Bone marrow (tissue), 2 donors: ENCODE measurements at places on chromosomes 4 and X.

GRCh38 chr4:74366367-74366911, 1.5 kb downstream of the EREG start:
- DNase-seq = no peak

DNA sequence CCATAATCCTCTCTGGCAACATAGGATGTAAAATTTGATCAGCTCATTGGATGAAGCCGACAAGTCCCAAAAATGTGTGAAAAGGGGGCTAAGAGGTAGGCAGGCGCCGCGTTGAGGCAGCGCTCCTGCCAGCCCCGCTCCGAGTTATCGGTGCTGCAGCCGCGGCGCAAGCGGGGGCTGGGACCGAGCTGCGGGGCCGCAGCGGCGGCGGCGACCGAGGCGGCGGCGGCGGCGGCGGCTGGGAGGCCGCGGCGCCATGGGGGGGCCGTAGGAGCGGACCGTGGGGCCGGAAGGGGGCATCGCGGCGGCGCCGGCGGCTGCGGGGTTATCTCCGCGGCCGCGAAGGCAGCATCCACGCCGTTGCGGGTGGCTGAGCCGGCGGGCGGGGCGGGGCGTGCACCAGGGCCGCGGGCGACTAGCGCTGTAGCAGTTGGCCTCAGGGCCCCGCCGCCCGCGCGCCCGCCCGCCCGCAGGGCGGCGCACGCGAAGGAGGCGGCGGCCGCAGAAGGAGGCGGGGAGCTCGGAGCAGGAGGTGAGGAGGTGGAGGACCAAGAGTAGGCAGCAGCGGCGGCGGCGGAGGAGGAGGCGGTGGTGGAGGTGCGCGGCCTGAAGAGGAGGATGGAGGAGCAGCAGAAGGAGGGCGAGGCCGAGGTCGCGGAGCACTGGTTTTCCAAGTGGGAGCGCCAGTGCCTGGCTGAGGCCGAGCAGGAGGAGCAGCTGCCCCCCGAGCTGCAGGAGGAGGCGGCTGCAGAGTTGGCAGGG, 126.0 kb upstream of the CXorf66 start:
- no peak for DNase-seq

DNA sequence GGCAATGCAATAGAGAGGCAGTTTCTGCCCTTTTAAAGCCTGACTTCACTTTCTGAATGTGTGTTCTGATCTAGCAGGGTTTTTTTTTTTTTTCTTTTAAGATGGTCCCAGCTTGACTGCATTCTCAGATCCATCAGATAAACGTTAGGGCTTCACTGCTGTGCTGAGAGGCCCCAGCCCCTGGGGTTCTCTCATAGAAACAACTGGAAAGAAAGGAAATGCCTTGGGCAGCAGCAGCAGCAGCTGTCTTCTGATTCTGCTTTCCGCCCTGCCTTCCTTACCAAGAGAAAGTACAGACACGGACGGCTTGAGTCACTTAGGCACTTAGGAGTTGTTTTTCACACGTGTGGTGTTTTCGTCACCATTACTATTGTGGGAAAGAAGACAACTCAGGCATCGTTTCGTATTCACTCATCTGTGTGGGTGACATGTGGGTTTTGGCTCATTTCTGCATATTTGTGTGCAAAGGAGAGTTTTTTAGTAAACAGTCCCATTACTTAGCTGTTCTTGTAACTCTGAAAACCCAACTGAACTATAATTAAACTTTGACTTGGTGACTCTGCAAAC, 172.0 kb downstream of the PTTG2 start:
- DNase-seq = no peak

- DNase-seq = no peak
Observed at GRCh38 chr4:150217192-150217591, 138.9 kb downstream of the DCLK2 start.

DNA sequence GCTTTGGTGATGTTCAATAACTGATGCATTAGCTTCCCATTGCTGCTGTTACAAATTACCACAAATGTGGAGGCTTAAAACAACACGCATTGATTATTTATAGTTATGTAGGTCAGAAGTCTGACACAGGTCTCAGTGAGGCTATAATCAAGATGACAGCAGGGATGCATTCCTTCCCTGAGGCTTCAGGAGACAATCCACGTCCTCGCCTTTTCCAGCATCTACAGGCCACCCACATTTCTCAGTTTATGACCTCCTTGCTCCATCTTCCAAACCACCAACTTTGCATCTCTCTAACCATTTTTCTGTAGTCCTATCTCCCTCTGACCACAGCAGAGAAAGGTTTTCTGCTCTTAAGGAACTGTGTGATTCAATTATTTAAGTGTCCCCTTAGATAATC, 92.5 kb downstream of the GASK1B start:
- DNase-seq = no peak

GRCh38 chrX:36867143-36867542, 141.0 kb upstream of the FAM47C start:
- DNase-seq = no peak

- DNase-seq = no peak
Observed at GRCh38 chr4:184421533-184422155, 52.7 kb downstream of the IRF2 start.

DNA sequence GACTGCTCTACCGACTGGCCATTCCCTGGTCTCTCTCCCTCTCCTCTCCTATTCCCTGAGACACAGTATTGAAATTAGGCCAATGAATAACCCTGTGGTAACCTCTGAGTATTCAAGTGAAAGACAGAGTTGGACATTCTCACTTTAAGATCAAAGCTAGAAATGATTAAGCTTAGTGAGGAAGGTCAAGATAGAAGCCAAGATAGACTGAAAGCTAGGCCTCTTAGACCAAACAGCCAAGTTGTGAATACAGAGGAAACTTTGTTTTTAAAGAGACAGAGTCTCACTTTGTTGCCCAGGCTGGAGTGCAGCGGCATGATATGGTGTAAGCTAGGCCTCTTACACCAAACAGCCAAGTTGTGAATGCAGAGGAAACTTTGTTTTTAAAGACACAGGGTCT, 64.6 kb downstream of the KDM6A start:
- no peak for DNase-seq

- DNase-seq = no peak
Observed at GRCh38 chr4:112517067-112517634, 1.2 kb upstream of the NEUROG2 start.

DNA sequence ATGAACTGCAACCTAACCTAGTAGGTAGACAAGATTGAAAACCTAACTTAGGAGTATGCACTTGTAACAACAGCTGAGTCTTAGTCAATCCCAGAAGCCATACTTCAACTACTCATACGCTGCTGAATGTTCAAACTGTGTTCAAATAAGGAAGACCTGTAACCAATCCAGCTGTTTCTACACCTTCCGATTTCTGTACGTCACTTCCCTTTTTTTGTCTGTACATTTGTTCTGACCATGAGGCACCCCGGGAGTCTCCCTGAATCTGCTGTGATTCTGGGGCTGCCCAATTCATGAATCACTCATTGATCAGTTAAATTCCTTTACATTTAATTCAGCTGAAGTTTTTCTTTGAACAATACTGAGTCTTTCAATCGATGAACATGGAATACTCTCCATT, 89.5 kb downstream of the BMP3 start:
- DNase-seq = no peak

- DNase-seq = no peak
Observed at GRCh38 chrX:10168226-10168625, 11.5 kb downstream of the CLCN4 start.

DNA sequence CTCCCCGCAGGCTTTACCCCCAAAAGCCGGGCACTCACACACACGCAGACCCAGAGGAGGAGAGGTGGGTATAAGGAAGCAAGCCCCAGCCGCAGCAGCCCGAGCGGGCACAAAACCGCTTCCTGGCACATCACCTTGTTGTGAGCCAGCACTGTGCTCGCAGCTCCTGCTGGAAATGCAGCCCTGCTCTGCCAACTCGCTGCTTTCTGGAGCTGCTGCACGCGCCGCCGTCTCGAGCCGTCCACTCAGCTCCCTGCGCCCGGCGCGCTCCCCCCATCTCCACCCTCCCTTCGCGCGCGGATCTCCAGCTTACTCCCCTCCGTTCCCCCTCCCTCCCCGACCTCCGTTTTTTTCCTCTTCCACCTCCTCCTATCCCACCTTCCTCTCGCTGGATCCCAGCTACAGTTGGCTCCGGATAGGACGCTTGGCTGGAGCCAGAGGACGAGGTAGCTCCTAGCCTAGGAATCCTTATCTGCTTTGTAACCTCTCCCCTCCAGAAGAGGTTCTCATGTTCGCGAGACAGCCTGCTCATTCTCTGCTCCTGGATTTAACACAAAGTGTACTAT, at the start of gene SPOCK3:
SPOCK3 (minus strand) TSS at position 179 of the 566 bp plus-strand sequence.
- peak; percentile 18 for DNase-seq

DNA sequence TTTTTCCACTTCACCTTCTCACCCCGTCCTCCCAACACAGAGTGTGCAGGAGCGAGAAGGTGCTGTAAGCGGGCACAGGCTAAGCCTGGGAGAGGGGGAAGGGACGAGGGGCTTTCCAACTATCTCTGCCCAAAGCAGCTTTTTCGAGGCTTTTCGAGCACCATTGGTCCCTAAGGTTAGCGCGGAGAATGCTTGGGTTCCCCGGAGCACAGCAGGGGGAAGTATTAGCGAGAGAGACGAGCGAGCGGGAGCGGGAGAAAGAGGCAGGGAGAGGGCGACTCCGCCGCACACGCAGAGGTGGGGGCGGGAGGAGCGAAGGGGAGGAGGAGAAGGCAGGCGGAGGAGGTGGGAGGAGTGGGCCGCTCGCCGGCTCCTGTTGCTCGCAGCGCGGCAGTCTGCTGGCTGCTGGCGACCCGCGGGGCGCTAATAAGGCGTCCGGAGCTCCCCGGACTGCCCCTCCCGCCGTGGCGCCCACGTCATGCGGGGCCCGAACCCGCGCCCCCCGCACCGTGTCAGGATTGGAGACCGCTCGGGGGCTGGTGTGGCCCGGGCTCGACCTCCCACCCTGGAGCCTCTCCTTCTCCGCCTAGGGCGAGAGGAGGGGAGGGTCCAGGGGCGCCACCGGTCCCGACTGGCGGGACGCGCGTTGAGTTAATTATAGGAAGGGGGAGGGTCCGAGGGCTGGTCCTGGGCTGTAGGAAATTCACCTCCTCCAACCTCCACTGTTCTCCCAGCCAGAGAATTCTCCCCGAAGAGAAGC, at the start of gene ADAMTS3:
ADAMTS3 (minus strand) TSS at position 263 of the 760 bp plus-strand sequence. CDS start 459 bp downstream, outside the sequence.
- DNase-seq = no peak

DNA sequence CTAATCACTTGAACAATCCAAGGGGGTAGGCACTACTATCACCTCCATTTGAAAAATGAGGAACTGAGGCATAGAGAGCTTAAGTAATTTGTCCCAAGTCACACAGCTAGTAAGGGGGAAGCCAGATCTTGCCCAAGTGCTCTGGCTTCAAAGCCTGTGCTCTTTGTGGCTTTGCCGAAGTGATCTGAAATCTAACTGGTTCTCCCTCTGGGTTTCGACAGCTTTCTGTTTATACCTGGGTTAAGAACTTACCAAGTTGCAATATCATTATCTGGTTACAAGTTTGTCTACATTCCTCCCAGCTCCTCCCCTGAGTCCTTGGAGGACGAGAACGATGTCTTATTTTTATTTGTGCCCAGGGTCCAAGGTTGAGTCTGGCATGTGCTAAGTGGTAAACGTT, 125.3 kb upstream of the RAI2 start:
- DNase-seq = no peak

GRCh38 chr4:62260254-62260653, 1060.1 kb downstream of the ADGRL3 start:
- DNase-seq = no peak

DNA sequence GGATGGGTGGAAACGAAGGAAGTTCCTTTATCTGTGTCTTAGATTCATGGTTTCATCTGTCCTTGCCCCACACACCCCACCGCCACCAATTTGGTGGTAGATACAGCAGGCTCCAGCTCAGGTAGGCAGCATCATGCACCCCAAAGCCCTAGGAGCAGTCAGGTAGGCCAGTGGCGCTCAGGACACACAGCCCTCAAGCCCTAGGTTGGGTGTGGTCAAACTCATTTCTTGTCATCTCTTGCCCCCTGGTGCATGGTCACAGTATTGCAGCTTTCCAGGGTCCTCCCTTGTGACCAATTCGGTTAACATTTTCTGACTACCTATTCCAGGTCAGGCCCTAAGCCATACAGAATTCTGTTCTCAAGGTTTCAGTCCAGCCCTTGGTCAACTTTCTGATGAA, 14.5 kb upstream of the PRRG3 start:
- no peak for DNase-seq

DNA sequence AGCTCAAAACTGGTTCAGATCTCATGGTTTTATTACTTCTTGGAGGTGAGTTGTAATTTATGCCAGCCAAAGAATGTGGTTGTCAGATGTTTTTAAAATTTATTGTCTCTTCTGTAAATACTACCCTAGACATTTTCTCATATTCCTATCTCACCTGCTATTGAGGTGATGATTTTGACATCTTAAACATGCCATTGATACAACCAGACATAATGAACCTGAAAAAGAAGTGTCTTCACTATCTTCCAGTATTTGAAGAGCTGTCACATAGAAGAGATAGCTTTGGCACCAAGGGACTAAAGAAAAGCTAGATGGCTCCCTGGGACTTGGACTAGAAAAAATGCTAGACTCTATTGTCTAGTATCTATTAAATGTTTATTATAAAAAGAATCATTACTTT, 155.7 kb downstream of the RAP1GDS1 start:
- DNase-seq = no peak

DNA sequence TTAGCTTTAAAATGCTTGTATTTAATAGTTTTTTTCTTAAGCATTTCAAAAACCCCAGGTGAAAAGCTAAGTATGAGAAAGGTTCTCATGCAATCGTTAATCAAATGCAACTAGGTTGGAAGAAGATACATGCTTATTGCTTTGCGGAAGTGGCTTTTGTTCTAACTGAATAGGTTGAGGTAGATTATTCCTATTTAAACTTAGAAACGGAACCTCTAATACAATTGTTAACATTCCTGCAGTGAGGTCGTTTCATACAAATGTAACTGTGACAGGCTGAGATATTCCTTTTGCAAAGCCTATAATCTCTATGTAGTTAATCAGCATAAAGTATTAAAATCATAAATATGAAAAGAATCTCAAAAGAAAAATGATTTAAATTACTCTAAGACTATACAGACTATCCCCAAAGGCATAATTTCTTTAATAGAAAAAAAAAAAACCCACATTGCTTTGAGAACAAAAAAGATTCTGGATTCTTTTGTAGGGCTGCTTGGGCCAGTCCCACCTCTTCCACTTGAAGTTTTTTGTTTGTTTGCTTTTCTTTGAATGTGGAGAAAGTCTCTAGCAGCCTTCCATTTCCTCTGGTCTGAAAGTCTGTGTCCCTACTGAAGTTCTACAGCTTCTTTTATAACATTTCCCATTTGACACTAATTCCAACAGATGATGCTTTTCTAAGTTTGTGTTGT, 25.6 kb upstream of the SORBS2 start:
- no peak for DNase-seq

- DNase-seq = peak; percentile 47
Observed at GRCh38 chr4:151014521-151015458, at the start of gene LRBA. LRBA (minus strand) TSS chr4:151015284; CDS start chr4:151014642, 642 bp downstream.

DNA sequence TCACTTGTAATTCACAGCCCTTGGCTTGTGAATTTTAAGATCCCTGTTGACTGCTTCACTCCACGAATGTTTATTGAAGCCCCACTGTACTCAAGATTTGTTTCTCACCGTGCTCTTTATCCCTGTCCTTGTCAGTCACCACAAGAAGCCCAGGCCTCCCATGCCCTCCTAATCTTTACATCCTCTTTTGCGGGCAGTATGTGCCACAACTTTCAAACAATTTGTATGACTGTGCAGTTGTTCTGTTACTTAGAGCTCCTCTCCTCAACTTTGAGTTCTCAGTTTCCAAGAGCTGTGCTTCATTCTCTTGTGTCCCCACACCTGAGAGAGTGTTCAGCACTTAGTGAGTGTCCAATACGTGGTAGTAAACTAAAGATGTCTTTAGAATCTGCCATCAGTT, 467.7 kb downstream of the NKX6-1 start:
- no peak for DNase-seq

GRCh38 chrX:31199056-31199839, 127.4 kb upstream of the FTHL17 start:
- DNase-seq = no peak

- DNase-seq = no peak
Observed at GRCh38 chrX:12011075-12011474, 127.2 kb upstream of the FRMPD4 start.
